Gastroesophageal sphincter (tissue), 4 donors: ENCODE measurements at places on chromosomes 2 and 18. TPM values are rescaled to one million over a fixed set of nuclear protein-coding genes. Genes with fewer than 3 reads are reported as not detected.

The TMEM247 gene
- not detected for total RNA-seq

The CLK1 gene
- 103 TPM for total RNA-seq

The TBR1 gene
- not detected for total RNA-seq

The LAMA1 gene
- under 0.01 TPM for total RNA-seq

The HRH4 gene
- total RNA-seq: 0.54 TPM

The CDH7 gene
- total RNA-seq: not detected

The KLHL14 gene
- total RNA-seq: 1.2 TPM

The MATN3 gene
- total RNA-seq: 1.0 TPM

The EMILIN1 gene
- total RNA-seq: 209 TPM

The RAB31 gene
- total RNA-seq: 159 TPM

The WDR54 gene
- 4.2 TPM for total RNA-seq

The MERTK gene
- 13.2 TPM for total RNA-seq

The ALPG gene
- not detected for total RNA-seq

The IL1B gene
- 2.7 TPM for total RNA-seq

The EVA1A gene
- not detected for total RNA-seq

The ASXL3 gene
- 2.2 TPM for total RNA-seq

The SLC5A7 gene
- 1.6 TPM for total RNA-seq

The ABCG8 gene
- total RNA-seq: not detected

The OR6B2 gene
- not detected for total RNA-seq

The ZBTB7C gene
- total RNA-seq: 7.8 TPM

The KCNS3 gene
- 37.3 TPM for total RNA-seq

The CCDC74B gene
- 2.0 TPM for total RNA-seq

The DOCK10 gene
- 12.6 TPM for total RNA-seq

The PPP1R1C gene
- total RNA-seq: not detected

The NAPG gene
- total RNA-seq: 39.2 TPM

The TNS1 gene
- total RNA-seq: 825 TPM

The REV1 gene
- 61.5 TPM for total RNA-seq

The HOXD13 gene
- not detected for total RNA-seq

The ANKRD36 gene
- 7.6 TPM for total RNA-seq

The AQP12B gene
- not detected for total RNA-seq

The C1QL2 gene
- not detected for total RNA-seq

The CCT4 gene
- total RNA-seq: 97.1 TPM

The UGT1A3 gene
- not detected for total RNA-seq

The CENPO gene
- total RNA-seq: 0.31 TPM

The DLX2 gene
- total RNA-seq: not detected

The CCDC142 gene
- 41.6 TPM for total RNA-seq

The IGFBP5 gene
- 1,402 TPM for total RNA-seq

The CFC1 gene
- 0.54 TPM for total RNA-seq

The DYNC1I2 gene
- 147 TPM for total RNA-seq

The EDAR gene
- not detected for total RNA-seq

The SERPINB11 gene
- total RNA-seq: not detected
